HAP-1 (cell line): ENCODE measurements at places on chromosomes 11 and 22.

DNA sequence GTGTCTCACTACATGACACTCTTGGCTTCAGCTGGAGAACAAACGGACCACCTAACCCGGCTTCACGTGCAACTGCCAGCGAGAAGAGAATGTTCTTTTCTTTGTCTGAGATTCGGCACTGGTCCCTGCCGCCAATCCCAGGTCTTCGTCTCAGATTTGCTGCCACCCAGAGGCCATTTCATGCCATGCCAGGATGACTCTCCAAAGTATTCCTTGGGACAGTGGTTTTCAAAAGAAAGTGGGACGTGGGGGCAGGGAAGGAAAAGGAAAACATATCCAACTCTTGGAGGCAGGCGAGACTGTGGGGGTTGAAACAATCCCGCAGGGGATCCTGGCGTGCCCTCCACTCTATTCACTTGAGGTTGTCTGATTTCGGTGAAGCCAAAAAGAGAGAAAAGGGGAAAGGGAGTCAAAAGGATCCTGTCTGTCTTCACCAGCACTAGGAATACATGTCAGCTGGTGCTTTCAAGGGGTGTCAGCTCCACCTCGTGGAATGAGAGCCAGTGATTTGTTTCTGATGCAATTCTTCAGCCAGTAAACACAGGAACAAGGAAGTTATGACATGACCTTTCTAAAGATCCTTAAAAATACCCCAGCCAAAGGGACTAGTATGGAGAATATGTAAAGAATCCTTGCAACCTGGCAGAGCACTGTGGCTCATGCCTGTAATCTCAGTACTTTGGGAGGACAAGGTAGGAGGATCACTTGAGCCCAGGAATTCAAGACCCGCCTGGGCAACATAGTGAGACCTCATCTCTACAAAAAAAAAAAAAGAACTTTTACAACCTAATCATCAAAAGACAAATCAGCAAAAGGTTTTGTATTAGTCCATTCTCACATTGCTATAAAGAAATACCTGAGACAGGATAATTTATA is 41.0 kb upstream of the APLNR start:
- peak; percentile 91 for DNase-seq

- DNase-seq, result no peak
Observed at GRCh38 chr11:134951305-134951700, 539.3 kb upstream of the B3GAT1 start.

GRCh38 chr22:36588285-36588684 is 59.3 kb upstream of the EIF3D start:
- DNase-seq, result no peak

- no peak for DNase-seq
Observed at GRCh38 chr11:33696931-33697638, 3.5 kb downstream of the C11orf91 start.

DNA sequence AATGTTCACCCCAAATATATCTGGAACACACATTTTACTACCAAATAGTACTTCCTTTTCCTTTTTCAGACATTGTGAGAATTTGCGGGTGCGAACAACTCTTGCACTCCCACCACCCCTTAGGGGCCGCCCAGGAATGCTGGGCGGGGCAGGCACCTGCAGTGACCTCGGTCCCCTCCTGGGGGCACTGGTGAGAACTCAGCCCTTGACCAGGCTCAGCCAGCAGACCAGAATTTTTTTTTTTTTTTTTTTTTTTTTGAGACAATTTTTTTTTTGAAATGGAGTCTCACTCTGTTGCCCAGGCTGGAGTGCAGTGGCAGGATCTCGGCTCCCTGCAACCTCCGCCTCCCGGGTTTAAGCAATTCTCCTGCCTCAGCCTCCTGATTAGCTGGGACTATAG is 75.8 kb downstream of the ARHGAP8 start:
- peak; percentile 75 for DNase-seq

GRCh38 chr11:22703591-22703990 is 37.2 kb downstream of the GAS2 start:
- no peak for DNase-seq

DNA sequence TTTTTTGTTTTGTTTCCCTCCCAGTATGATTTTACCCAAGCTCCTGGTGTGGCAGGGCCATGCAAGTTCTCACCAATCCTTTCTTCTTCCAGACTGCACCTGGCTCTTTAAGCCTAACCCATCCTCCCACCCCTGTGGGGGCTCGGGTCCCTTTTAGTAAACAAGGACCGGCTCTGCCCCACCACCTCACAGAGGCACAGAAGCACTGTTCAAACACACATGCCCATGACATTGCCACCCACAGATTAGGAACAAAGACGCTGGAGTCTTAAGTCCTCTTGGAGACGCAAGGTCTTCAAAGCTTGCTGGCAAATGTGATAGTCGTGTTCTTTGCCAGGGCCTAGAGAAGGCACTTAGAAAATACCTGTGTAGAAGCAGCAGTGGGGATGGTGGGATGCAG is 18.9 kb downstream of the UQCR10 start:
- no peak for DNase-seq

- no peak for DNase-seq
Observed at GRCh38 chr11:15769203-15769602, 587.1 kb downstream of the SOX6 start.
